ENCODE measurements at places on chromosomes 11 and 22.

GRCh38 chr11:130631119-130631518 is 182.7 kb downstream of the ADAMTS15 start:
- DNase-seq: peak; percentile 52

DNA sequence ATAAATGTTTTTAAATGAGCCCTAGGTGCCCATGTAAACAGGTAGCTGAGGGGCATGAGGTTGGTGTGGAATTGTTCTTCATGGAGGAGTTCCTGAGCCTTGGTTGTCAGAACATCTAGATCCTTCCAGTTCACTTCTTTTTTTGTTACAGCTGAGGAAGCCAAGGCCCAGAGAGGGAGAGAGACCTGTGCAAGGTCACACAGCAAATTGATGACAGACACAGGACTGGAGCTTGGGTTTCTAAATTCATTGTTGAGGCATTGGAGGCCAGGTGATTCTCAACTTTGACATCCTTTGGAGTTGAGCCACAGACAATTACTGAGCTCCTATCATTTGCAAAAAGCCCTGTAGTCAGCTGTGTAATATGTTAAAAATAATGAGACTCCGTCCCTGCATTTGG is 73.1 kb upstream of the CRYBB3 start:
- DNase-seq: no peak

DNA sequence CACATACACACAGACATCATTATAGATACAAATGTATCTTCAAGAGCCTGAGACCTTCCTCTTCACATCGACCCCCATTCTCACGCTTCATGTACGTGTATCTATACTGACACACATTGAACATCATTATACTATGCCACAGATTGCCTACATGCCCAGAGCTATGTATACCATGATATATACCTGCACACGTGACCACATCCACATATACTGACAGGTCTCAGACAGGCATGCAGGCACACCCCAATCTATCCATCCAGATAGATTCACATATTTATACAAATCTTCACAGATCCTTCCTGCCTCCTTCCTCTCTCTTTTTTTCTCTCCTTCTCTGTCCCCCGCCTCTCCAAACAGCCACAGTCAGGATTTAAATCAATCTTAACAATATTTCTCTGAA is 140.1 kb downstream of the CEP164 start:
- DNase-seq: no peak

DNA sequence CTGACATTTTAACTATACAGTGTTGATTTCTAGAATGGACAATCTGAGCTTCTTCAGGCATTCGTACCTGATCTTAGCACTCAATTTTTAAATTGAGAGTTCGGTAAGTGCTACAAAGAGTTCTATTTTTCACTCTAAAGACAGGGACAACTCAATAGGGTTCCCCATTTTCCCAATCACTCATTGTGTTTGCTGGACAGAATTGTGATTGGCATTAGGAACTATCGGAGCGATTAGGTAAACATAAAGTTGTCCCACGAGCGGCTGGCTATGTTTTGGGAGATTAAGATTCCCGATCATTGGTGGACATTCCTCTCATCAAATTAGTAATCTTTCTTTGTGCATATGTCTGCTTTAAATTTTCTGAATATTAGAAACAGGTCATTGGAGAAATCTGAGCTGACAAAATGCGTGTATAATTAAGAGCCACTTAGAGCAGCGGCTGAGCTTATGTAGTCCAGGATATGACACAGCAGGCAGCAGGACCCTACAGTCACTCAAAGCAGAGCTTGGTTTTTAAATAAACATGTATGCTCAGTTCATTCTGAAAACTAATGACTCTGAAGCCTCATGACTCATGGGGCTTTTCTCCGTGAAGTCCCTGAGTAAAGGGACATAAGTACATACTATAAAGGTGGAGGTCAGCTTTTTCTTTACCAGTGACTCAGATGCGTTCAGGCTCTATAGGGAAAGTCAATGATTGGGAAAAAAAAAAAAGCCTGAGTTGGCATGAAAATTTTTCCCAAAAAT is 109.4 kb downstream of the GRIA4 start:
- peak; percentile 22 for DNase-seq

DNA sequence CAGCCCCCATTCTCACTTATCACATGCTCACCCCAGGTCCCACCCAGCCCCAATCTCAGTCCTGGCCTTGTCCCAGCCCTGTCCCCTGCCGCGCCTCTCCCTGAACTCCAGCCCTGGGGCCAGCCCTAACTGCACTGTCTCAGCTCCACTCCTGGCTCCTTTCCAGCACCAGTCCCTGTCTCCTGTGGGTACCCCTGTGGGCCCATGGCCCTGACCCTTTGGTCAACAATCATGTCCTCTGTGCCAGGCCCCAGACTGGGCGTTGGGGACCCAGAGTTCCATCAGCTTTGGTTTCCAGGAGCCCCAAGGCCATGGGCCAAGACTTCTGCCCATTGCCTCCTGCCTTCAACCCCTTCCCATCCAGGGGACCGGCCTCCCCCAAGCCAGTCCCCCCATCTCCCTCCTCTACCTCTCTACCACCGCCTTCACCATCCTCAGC is 757 bp downstream of the SPI1 start:
- no peak for DNase-seq

GRCh38 chr11:18615628-18616392 is 16.2 kb downstream of the MISFA start:
- DNase-seq: no peak

GRCh38 chr11:117218133-117218915 is 13.5 kb downstream of the PCSK7 start:
- DNase-seq: no peak

- no peak for DNase-seq
Observed at GRCh38 chr11:2718817-2719438, 19.1 kb upstream of the KCNQ1OT1 start.

GRCh38 chr11:107791343-107792048 is 67.1 kb downstream of the SLC35F2 start:
- DNase-seq: no peak

- no peak for DNase-seq
Observed at GRCh38 chr11:45876401-45876800, 9.1 kb upstream of the MAPK8IP1 start.

GRCh38 chr22:38843657-38844314 is at the start of gene NPTXR:
NPTXR (minus strand) TSS chr22:38844028.
- no peak for DNase-seq

GRCh38 chr11:61963016-61963281 is 4.5 kb downstream of the FTH1 start:
- DNase-seq: no peak

DNA sequence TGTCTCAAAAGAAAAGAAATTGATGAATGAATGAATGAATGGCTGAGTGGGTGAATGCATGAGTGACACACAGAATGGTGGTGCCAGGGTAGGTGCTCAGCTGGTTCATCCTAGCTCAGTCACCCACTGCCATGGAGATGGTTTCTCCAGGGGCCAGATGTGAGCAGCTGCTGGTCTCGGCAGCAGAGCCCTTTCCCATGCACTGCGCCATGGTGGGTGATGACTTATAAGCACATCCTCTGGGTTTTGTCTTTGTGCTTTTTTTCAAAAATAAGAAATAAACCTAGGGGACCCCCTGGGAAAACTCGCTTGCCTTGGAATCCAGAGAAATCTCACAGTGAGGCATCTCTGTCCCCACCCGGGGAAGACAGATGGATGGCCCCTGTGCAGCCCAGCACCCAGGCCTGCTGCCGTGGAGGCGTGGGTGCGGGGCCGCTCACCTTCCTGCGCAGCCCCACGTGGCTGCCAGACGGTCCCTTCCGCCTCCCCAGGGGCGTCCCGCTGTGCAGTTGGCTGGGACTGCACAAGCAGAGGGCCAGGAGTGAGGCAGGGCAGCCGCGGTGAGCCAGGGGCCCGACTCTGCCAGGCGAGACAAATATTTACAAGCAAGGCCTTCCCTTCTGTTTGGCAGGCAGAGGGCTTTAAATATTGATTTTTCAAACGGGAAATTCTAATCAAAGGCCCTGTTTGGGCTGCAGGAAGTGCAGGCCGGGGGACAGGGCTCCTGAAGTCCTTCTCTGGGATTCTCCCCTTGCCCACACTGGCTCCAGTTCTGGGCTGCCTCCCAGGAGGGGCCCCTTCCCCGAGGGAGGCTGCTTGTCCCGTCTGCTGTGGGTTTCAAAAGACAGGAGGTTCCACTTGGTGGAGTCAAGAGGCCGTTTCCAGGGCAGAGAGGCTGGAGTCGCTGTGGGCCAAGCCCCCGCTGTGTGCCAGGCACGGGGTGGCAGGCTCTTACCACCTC is 24.3 kb downstream of the MPPED1 start:
- DNase-seq: no peak

GRCh38 chr22:36327922-36328551 is 59.7 kb downstream of the MYH9 start:
- no peak for DNase-seq

- no peak for DNase-seq
Observed at GRCh38 chr11:12914400-12914912, 94.7 kb upstream of the RASSF10 start.

DNA sequence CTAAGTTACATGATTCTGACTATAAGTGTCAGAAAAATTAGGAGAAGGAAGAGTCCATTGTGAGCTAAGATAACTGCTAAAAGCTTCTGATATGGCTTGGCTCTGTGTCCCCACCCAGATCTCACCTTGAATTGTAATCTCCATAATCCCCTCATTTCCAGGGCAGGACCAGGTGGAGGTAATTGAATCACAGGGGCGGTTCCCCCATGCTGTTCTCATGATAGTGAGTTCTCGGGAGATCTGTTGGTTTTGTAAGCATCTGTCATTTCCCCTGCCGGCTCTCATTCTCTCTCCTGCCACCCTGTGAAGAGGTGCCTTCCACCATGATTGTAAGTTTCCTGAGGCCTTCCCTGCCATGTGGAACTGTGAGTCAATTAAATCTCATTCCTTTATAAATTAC is 230.2 kb downstream of the OPCML start:
- no peak for DNase-seq

DNA sequence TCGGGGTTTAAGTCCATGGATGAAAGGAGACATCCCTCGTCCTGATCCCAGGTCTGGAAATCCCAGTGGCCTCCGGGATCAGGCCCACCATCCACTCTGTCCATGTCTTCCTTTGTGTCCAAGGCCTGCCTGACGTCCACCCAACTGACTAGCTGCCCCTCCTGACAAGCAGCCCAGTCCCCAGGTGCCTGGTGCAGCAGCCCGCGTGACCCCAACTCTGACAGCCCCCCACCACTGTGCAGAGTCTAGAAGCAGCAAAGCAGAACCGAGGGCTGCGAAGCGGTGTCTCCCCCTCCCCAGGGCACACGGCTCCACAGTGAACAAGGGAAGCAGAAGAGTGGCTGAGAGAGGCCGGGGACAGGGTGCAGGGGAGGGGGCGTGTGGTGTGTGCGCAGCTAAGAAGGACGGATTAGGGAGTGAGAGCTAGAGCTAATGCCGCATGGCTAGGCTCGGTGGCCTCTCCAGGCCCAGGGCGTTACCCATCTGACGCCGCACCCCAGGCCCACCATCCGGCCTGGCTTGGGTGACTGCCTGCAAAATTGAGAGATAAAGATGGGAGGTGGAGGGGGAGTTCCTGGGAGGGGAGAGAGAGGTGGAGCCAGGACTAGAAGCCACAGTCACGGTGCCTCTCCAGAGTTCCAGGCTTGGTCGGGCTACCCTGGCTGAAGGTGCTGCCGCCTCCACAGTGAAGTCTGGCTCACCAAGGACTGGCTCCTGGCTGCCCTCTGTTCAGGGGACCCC is 16.6 kb upstream of the BAIAP2L2 start:
- no peak for DNase-seq

DNA sequence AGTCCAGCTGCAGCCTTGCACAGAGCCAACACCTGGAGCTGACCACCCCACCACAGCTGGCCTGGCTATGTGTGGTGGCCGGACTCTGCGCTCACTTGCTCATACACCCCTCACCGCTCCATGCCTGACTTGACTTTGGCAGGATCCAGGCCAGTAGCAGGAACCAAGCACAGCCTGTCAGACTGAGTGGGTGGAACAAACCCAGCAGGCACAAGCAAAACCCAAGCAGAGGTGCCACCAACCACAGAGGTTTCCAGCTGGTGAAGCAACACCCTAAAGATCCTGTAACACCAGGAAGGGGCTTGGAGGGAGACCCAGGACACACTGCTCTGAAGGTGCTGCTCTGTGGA is 44.9 kb upstream of the WNT11 start:
- no peak for DNase-seq

GRCh38 chr11:64366751-64367150 is 7.8 kb downstream of the RPS6KA4 start:
- no peak for DNase-seq

GRCh38 chr22:29679316-29679715 is 40.5 kb upstream of the CABP7 start:
- no peak for DNase-seq

DNA sequence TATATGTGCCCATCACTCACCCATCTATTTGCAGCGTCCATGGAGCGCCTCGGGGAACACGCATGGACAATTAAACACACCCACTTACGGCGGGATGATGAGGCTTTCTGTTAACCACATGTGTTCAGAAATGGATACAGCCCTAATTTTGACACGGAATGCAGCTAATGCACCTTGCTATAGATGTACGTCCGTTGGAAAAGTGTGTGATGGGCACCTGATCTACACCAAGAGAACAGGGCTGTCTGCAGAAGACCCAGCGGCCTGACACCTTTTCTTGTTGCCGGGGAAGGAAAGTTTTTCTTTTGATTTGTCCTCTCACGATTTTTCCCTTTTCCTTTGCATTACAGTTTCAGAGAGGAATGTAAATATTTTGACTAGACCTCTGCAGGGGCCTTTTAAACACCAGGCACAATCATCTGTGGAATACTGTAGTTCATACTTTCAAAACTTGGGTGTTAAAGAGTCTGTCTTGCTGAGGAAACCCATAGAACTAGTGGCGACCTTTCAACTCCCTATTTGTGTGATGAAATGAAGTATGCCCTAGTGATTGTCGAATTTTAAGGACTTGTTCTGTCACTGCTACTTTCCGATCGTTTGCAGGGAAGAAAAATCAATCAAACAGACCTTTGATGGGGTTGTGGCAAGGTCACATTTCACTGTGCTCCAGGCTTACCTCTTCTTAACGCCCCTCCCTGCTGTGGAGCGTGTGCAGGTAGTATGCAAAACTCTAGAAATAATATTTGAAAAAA is 16.5 kb upstream of the PAX6 start:
- DNase-seq: no peak

GRCh38 chr22:39152511-39153219 is at the start of gene CBX7:
CBX7 (minus strand) TSS chr22:39152680; CDS start chr22:39152444, 236 bp downstream.
- DNase-seq: peak; percentile 74

DNA sequence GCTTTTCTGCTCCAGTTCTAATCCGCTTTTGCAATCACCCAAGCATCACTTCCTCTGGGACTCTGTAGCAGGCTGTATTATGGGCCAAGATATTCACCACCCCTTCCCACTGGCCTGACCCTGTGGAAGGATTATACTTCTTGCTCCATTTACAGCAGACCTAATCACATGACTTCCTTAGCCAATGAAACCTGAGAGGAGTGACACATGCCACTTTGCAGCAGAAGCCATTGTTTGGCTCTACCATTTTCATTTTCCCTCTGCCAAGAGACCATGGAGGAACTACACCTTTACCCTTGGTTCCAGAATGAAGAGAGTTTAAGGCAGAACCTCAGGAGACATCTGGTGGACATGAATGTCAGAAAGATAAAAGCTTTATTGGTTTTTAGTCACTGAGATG is 134.9 kb upstream of the HSD17B12 start:
- no peak for DNase-seq

GRCh38 chr11:65183201-65183891 is 1.6 kb downstream of the CAPN1 start:
- DNase-seq: peak; percentile 37
